ENCODE measurements at places on chromosomes 7 and 10. TPM values are rescaled to one million over a fixed set of nuclear protein-coding genes. Genes with fewer than 3 reads are reported as not detected.

- no peak for DNase-seq
- H3K36me3 ChIP-seq: no peaks in the 10 kb centered on the region
- H3K4me1 ChIP-seq: peaks cover 2% of the 10 kb centered on the region
- H3K27me3 ChIP-seq: peaks cover 9% of the 10 kb centered on the region
- H3K4me3 ChIP-seq: no peak overlapping the region
These were observed 15.2 kb upstream of the CELF2 start for GRCh38 chr10:11002485-11002884.

Gene ODAD2
- 2.8 TPM for total RNA-seq

DNA sequence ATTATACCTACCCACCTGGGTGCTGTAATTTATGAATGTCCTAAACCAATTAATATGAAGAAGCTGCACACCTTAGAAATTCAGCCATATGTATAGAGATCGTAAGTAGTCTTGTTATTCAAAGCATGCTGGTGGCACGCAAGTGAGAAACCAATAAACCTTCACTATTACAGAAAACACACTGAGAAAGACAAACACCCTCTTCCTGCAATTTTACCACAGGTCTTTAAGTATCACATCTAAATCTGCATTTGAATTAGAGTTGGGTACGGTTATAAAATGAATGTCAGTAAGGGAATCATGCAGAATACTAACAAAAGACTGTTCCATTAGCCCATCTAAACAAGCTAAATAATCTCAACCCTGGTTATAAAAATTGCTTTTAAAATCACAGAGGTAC, 33.8 kb downstream of the CCNJ start:
- DNase-seq: no peak
- H3K4me3 ChIP-seq: no peak overlapping the region
- peaks cover 8% of the 10 kb centered on the region for H3K4me1 ChIP-seq
- H3K27me3 ChIP-seq: peaks cover 25% of the 10 kb centered on the region
- H3K36me3 ChIP-seq: no peaks in the 10 kb centered on the region

- peaks cover 1% of the 10 kb centered on the region for H3K36me3 ChIP-seq
- H3K4me1 ChIP-seq: no peaks in the 10 kb centered on the region
- no peaks in the 10 kb centered on the region for H3K27me3 ChIP-seq
- H3K4me3 ChIP-seq: no peak overlapping the region
- DNase-seq: no peak
- no peak overlapping the region for H3K27ac ChIP-seq
These were observed 747.9 kb upstream of the GALNT17 start for GRCh38 chr7:70384024-70384423.

DNA sequence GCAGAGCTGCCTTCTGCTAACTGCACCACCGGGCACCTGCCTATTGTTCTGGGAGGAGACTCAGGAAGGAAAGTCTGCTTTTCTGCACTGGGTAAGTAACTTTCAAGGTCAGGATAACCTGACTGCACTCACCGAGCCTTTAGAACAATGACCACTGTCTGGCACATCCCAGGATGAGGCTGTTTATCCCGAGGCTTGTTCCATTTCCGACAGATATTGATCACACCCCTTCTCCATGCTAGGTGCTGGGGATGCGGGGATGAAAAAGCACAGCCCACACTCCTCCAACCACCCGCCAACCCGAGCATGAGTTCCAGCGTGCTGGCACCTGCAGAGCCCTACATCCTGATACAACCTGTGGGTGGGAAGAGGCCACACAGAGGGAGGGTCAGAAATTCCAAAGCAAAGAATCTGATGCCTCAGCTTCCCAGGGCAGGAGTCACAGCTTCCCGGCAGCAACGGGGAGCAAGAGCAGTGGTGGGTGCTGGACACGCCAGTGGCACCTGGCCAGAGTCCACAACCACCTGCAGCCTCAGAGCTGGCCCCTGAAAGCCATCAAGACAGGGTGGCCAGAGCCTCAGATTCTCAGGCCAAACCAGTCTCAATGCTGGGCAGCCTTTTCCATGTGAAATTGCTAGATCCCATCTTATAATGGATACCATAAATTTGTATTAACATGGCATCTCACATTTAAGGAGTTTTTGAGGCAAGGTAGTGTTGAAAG, 34.9 kb upstream of the CNPY1 start:
- H3K36me3 ChIP-seq: no peaks in the 10 kb centered on the region
- H3K4me1 ChIP-seq: no peaks in the 10 kb centered on the region
- H3K4me3 ChIP-seq: no peak overlapping the region
- DNase-seq: no peak
- H3K27me3 ChIP-seq: peaks cover 31% of the 10 kb centered on the region
- H3K27ac ChIP-seq: no peak overlapping the region

- H3K27ac ChIP-seq: peak overlapping the region; percentile 100
- H3K4me1 ChIP-seq: peaks cover 47% of the 10 kb centered on the region
- H3K36me3 ChIP-seq: peaks cover 65% of the 10 kb centered on the region
- no peak for DNase-seq
- no peaks in the 10 kb centered on the region for H3K27me3 ChIP-seq
- peak overlapping the region; percentile 99 for H3K4me3 ChIP-seq
These were observed 2.3 kb downstream of the HNRNPA2B1 start for GRCh38 chr7:26198133-26198780.

GRCh38 chr10:33212061-33212748, 122.3 kb downstream of the NRP1 start:
- no peak for DNase-seq
- peaks cover 57% of the 10 kb centered on the region for H3K36me3 ChIP-seq
- peak overlapping the region; percentile 58 for H3K27ac ChIP-seq
- peaks cover 53% of the 10 kb centered on the region for H3K4me1 ChIP-seq
- no peak overlapping the region for H3K4me3 ChIP-seq
- H3K27me3 ChIP-seq: no peaks in the 10 kb centered on the region

Gene H2BK1
- total RNA-seq: 1.1 TPM

GRCh38 chr10:32371101-32371500, 24.1 kb upstream of the EPC1 start:
- H3K27me3 ChIP-seq: no peaks in the 10 kb centered on the region
- no peak for DNase-seq
- H3K36me3 ChIP-seq: peaks cover 4% of the 10 kb centered on the region
- H3K4me3 ChIP-seq: no peak overlapping the region
- H3K27ac ChIP-seq: no peak overlapping the region

Gene CYP3A5
- total RNA-seq: not detected

Gene EGR2
- total RNA-seq: 5.4 TPM

Gene EN2
- 3.4 TPM for total RNA-seq

GRCh38 chr7:27167916-27168264, 2.6 kb upstream of the HOXA9 start:
- no peak overlapping the region for H3K27ac ChIP-seq
- no peak for DNase-seq
- peaks cover 12% of the 10 kb centered on the region for H3K4me1 ChIP-seq
- H3K36me3 ChIP-seq: peaks cover 2% of the 10 kb centered on the region
- H3K4me3 ChIP-seq: no peak overlapping the region

- no peak for DNase-seq
- no peak overlapping the region for H3K4me3 ChIP-seq
- H3K4me1 ChIP-seq: no peaks in the 10 kb centered on the region
- H3K36me3 ChIP-seq: no peaks in the 10 kb centered on the region
These were observed 95.8 kb downstream of the RAMP3 start for GRCh38 chr7:45253368-45253767.

GRCh38 chr7:886626-887487, 10.5 kb downstream of the GET4 start:
- no peak overlapping the region for H3K4me3 ChIP-seq
- DNase-seq: no peak
- H3K27ac ChIP-seq: no peak overlapping the region
- peaks cover 9% of the 10 kb centered on the region for H3K4me1 ChIP-seq

DNA sequence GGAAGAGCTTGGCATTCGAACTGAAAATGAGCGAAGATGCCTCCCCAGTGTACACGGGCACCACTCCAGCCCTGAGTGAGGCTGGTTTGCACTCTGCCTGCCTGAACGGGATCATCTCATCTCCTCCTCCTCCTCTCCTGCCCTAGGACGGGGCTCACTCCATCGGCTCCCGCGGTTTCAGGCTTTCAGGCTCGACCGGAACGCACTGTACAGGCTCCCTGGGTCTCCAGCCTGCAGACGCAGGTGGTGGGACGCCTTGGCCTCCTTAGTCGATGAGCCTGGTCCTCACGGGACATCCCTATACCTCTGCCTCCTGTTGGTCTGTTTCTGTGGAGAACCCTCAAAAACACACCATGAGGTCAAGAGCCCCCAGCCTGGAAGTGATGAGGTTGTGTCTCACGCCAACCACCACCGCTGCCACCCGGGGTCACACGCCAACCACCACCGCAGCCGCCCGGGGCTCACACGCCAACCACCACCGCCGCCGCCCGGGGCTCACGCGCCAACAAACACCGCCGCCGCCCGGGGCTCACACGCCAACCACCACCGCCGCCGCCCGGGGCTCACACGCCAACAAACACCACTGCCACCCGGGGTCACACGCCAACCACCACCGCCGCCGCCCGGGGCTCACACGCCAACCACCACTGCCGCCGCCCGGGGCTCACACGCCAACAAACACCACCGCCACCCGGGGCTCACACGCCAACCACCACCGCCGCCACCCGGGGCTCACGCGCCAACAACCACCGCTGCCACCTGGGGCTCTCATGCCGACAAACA, 56.3 kb downstream of the FOXL3 start:
- H3K4me3 ChIP-seq: no peak overlapping the region
- no peaks in the 10 kb centered on the region for H3K4me1 ChIP-seq
- no peaks in the 10 kb centered on the region for H3K36me3 ChIP-seq
- no peaks in the 10 kb centered on the region for H3K27me3 ChIP-seq
- no peak overlapping the region for H3K27ac ChIP-seq
- no peak for DNase-seq

Gene CDHR3
- total RNA-seq: 4.0 TPM

Gene FAM25G
- not detected for total RNA-seq

DNA sequence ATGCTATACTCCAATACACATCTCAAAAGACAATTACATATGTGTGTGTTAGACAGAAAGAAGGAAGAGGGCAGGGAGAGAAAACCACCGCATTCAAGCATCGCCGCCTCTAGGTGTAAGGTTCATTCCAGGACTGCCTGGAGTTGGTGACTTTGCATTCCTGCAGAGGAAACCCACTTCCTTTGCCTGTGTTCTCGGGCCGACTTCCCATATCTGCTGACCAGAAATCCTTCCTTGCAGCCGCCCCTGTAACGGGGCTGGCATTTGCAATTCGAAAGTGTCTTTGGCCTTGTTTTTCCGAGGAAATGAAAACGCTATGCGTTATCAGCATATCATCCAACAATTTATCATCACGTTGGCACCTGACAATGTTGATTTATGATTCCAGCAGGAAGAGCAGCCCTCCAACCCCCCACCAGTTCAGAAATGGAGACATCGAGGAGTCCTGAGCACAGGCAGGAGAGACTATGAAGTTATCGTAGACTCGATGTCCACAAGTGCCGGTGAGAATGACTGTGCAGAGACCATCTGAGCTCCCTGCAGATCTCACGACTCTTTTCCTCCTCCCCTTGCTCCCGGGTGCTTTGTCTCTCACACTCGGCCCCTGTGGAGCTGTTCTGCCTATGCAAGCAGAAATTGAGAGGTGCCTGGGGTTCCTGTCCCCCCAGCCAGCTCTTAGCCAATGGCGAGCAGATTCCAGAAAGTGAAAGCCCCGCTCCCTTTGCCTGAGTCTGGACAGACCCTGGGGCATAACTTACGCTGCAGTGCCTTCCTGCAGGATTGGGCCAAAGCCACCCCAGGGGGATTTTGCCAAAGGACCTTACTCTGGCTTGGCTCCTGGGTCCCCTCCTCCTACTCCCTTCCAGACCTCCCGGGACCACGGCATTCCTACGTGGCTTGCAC, 68.9 kb upstream of the FOXK1 start:
- peak overlapping the region; percentile 56 for H3K4me3 ChIP-seq
- peak overlapping the region; percentile 87 for H3K27ac ChIP-seq
- no peaks in the 10 kb centered on the region for H3K36me3 ChIP-seq

DNA sequence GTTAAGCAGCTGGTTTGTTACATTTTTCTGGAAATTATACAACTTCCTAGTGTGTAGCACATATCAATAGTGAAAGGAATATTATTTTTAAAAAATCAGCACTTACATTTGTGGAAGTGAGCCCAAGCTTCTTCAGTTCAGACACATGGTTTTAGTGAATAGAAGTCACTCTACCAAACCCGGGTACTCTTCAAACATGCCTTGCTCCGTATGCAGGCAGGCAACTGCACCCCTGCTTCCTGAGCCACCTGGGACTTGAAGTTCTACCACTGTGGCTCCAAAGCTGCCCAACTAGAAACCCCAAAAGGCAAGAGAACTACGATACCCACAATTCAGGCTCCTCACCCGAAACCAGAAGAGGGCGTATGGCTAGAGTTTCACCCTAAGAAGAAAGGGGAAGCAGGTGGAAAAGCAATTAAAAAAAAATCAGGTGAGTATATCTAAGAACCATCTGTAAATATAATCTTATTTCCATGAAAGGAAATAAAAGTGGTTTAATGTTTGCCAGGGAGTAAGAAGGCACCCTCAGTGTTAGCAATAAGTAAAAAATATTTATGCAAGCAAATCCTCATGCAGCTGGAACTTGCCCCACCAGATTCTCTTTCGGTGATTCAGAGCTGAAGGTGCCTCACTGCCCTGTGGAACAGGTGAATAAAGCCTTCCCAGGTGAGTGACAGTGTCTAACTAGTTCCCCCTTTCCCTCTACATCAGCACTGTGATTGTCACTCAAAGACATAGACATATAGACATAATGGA, at the start of gene MACC1:
Gene MACC1, minus strand, starts transcription at position 192 of the 756 bp plus-strand sequence. CDS start 55,522 bp downstream, outside the sequence.
- no peak for DNase-seq
- H3K27me3 ChIP-seq: peaks cover 3% of the 10 kb centered on the region
- H3K4me3 ChIP-seq: no peak within 1 kb of the TSS

DNA sequence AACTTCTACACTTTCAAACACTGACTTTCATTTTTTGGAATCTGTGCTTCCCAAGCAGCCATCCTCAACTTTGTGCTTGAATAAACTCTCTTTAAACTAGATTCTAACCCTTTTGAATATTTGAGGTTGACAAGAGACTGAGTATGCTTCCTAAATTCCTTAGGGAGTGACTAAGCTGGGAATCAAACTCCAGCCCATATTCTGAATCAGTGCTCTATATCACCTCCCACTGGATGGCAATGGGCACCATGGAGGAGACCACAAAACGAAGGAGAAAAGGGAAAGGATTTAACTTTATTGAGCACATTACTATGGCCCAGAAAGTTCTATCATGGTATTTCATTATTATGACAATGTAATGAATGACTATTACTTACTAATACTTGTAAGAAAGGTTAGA, 17.2 kb upstream of the SLC26A4 start:
- peaks cover 27% of the 10 kb centered on the region for H3K27me3 ChIP-seq
- H3K36me3 ChIP-seq: no peaks in the 10 kb centered on the region
- H3K4me1 ChIP-seq: no peaks in the 10 kb centered on the region
- H3K27ac ChIP-seq: no peak overlapping the region

Measured in osteocyte (in vitro differentiated cells).